ENCODE measurements at places on chromosomes 5 and 9.

DNA sequence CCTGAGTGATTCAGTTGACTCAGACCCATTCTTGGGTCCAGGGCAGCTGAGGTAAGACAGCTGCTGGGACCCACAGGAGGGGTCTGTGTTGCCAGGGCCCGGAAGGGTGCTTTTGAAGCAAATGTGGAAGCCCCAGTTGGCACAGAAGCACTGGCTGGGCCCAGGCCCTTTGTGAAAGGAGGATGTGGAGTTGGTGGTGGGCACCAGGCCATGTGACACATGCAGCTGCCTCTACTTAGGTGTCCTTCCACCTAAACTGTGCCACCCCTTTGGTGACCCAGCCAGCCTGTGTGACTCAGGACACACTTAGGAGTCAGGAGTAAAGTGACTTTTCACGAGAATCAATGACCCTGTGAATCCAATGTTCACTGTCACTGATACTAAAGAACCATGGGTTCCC lies 114.3 kb upstream of the SLC25A48 start:
- no peak for DNase-seq

GRCh38 chr9:34563262-34563661 lies 26.3 kb downstream of the CNTFR start:
- DNase-seq = no peak

- DNase-seq = no peak
Observed at GRCh38 chr5:155844542-155844941, 482.4 kb upstream of the SGCD start.

DNA sequence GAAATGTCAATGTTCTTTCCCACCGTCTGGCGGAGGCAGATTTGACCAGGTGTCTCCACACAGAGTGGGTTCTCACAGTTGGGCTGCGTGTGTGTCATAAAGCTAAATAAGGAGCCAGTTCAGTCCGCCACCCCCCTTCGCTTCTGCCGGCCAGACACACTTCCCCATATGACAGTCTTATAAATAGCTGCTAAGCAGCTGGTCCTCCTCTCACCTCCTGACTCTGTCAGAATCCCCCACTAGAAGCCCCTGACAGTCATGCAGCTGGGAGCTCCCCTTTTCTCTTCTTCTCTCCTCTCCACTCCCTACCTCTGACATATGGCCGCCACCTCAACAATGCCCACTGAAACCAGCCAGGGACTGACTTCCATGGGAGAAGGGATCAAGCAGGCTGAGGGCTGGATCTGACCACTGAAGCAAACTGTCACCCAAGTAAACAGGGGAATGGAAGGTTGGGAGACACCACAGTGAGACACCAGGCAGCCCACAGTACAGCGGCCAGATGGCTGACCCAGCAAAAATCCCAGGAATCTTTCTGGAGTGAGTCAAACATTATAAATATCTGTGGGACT lies 141.9 kb upstream of the EFNA5 start:
- DNase-seq = no peak

DNA sequence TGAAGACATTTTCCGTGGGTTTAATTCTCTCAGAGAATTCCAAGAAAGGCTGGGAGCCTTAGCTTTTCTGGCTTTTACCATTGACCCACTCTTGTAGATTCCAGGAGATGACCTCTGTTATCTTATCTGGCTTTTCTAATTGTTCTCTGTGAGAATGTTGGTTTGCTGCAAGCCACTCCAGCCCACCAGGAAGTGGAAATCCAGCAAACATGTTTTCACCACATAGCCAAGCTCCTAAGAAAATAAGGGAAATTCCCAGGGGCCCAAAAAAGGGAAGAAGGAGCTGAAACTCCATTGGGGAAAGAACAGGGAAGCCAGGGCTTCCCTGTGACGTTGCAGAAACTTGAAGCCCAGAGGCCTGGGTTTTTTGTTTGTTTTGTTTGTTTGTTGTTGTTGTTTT lies 19.7 kb downstream of the GPR107 start:
- no peak for DNase-seq

- DNase-seq = no peak
Observed at GRCh38 chr5:97046270-97046982, 96.0 kb downstream of the LIX1 start.

- DNase-seq = no peak
Observed at GRCh38 chr5:59744531-59744992, 149.0 kb downstream of the PDE4D start.

All from T-helper 1 cell (primary cell).